ENCODE measurements at places on chromosomes 6 and 20.
A peak's percentile ranks its signal among the peaks of the same experiment; 100 is the strongest.

DNA sequence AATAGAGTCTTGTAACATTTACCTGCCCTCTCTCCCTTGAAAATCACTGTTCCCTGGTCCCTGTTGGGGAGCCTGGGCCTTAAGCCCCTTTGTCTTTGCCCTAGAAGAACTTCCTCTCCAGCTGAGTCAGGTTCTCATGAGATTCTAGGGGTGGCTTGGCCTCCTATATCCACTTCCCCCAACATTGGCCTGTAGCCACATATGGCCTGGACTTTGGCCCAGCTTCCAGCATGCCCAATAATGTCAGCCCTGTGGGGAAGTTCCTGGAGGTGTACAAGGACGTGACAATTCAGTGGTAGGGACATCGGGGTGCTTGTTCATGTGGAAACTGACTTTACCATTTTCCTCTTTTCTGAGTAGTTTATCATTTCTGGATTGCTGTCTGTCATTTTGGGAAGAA is 17.2 kb upstream of the MAS1L start:
- DNase-seq = no peak

- no peak for DNase-seq
Measured at GRCh38 chr6:111602481-111603011, 3.1 kb downstream of the TRAF3IP2 start.

GRCh38 chr20:17227669-17228623 is 1.1 kb downstream of the PCSK2 start:
- DNase-seq = no peak

GRCh38 chr6:108253241-108253640 is 7.6 kb downstream of the SNX3 start:
- DNase-seq = no peak

- DNase-seq = peak; percentile 92
Measured at GRCh38 chr6:137904822-137905617, 38.0 kb downstream of the TNFAIP3 start.

- no peak for DNase-seq
Measured at GRCh38 chr6:25181923-25182322, 97.3 kb upstream of the CARMIL1 start.

DNA sequence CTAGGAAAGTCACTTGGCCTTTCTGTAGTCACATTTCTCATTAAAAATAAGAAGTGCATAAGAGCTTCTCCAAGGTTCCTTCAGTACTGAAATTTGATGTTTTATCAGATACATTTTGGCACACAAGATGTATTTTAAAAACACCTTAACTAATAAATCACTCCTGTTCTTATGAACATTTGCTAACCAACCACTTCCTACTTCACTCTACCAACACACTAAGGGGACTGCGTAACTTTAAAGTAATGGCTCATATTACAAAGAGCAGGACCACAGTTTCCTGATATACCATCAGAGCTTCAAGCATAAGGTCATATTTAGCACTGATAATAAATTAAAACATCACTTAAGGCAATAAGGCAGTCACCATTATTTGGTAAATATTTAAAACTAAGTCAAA is 104.4 kb downstream of the RALGAPA2 start:
- DNase-seq = no peak

GRCh38 chr20:19288061-19288460 is 75.6 kb downstream of the SLC24A3 start:
- DNase-seq = no peak

GRCh38 chr20:35711588-35712209 is 12.5 kb downstream of the ROMO1 start:
- DNase-seq = peak; percentile 54

DNA sequence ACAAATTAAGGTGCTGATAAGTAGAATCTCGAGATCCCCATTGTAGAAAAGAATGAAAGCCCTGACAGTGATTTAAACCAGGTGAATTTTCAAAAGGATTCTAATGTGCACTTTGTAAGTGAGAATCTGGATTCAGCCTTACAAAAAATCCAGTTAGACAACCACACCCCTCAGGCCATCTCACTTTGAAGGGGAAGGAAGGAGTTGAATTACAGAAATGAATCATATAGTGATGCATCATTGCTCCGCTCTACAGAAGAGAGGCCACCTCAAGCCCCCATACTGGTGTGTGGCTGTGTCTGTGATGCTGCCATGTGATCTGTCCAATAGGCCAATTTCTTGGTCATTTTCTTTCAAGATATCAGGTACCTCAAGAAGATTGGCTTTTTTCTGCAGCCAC is 85.5 kb upstream of the NT5E start:
- peak; percentile 11 for DNase-seq

GRCh38 chr6:169341065-169341464 is 87.4 kb upstream of the THBS2 start:
- no peak for DNase-seq

DNA sequence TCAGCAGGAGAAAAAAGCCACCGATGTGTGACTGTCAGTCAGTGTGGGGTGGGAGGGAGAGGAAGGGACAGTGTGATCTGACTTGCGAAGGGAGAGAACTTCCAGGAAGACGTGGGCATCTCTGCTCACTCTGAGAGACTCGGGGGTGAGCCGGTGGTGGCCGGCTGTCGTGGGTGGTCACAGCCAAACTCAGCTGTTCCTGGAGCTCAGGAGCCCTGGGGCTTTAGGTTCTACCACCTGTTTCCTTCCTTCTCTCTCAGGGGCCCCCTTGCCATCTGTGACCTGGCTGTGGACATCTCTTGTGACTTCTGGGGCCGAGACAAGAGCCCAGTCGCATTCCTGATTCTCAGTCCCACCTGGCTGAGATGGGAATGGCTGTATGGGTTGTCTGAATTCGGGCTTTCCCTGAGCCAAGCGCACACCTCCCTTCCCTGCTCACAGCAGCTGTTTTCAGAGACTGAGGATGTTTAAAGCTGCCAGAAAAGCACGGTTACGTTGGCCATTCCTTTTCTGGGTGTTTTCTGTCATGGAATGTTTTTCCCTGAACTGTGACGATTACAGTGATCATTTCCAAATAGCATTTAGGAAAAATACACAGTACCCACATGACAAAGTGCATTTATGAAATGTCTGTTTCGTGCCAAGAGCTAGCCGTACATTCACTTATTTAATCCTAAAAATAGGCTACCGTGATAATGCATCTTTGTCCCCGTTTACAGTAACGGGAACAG is 36.5 kb downstream of the SYNJ2 start:
- no peak for DNase-seq

GRCh38 chr6:151546941-151547659 is 53.3 kb downstream of the CCDC170 start:
- no peak for DNase-seq

DNA sequence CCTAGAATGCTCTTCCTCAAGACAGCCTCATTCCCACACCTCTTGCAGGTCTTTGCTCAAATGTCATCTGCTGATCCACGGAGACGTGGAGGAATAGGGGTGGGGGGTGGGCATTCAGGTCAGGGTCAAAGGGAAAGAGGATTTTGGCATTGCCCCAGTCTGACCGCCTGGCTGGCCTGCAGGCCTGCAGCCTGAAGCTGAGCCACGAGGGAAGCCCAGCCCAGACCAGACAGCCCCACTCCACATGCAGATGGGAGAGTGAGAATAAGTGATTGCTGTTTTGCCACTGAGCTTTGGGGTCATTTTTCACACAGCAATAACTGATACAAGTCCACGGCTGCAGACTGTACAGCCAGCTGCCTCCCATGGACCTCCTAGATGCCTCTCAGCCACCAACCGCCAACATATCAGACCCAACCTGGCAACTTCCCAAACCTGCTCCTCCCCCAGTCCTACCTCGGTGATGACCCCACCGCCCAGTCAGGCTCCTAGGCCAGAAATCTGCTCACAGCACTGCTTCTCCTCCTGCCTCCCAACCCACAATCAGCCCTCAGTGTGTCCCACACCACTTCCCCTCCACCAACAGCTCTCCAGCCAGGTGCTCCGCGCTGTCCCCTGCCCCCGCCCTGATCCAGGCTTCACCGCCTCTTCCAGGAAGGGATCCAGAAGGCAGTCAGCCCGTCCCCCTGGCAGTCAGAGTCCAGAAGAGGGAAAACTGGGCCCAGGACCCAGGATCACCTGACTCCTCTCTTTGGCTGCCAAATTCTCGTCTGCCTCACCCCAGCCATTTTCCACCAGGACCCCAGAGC is 14.0 kb downstream of the KIAA1755 start:
- DNase-seq = no peak

- DNase-seq = no peak
Measured at GRCh38 chr20:2230726-2231488, 64.9 kb upstream of the TGM3 start.

DNA sequence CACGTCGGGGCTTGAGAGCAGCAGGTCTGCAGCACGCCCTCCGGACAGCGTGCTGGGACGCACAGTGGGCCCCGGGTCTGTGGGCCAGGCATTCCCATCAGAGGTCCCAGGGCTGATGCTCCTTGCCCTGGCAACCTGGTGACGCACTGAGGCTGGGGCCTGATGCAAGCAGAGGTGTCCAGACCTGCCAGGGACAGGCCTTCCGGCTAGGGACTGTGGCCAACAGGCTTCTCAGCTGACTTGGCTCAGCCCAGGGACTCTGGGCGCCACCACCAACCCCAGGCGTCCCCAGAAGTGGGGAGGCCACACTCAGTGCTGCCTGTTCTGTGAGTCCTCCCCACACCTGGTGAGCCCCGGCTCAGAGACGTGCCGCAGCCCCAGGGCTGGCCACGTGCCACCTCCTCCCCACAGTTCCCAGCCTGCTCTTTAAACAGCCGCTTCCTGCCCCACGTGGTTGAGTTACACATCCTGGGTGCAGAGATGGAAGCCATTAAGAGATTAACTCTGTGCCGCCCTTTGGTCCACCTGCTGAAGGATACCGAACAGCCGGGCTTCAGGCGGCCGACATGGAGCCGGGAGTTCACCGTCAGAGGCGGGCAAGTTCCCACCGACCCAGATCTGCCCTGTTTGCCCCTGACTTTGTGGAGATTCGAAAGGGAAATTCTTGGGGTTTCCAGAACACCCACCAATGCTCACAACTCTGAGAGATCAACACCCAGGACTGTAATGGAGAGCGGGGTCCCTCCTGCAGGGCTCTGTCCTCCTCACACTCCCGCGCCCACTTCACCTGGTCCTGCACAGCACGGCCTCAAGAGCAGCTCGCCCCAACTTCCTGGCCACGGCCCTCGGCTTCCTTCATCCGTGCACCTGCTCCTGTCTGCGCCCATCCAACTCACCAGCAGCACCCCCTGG is 37.6 kb upstream of the ZBP1 start:
- DNase-seq = peak; percentile 13

GRCh38 chr20:51591871-51592270 is 49.4 kb upstream of the NFATC2 start:
- DNase-seq = no peak

DNA sequence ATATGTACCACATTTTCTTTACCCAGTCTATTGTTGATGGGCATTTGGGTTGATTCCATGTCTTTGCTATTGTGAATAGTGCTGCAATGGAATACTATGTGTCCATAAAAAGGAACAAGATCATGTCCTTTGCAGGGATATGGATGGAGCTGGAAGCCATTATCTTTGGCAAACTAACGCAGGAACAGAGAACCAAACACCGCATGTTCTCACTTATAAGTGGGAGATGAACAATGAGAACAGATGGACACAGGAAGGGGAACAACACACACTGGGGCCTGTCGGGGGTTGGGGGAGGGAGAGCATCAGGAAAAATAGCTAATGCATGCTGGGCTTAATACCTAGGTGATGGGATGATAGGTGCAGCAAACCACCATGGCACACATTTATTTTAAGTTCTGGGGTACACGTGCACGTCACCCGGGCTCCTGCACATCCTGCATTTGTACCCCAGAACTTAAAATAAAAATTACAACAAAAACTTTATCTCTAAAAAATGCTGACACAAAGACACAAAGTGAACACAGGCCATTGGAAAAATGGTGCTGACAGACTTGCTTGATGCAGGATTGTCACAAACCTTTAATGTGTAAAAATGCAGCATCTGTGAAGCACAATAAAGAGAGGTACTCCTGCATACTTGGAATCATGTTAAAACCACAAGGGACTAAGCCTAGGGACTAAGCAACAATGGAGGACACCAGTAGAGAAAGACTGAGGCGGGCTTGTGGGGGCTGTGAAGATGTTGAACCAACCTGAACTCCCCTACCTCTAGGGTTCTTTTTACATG is 48.8 kb downstream of the BCAS1 start:
- no peak for DNase-seq

- no peak for DNase-seq
Measured at GRCh38 chr6:17031961-17032360, 69.9 kb upstream of the STMND1 start.

DNA sequence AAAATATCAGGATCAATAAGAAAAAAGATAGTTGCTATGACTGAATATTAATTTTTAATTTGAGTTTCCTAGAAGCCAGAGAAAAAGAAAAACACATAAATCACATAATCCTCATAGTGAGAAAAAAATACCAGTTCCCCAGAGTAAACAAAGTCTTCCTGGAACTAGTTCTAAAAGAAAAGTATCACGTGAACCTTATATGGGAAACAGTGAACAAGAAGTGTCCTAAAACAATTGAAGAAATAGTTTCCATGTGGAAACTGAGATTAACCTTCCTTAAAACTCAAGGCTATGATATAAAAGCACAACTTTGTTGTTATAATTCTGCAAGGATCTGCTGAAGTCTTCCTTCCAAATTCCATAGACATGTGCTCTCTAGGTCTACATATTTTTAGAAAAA is 50.6 kb downstream of the RCAN2 start:
- no peak for DNase-seq

DNA sequence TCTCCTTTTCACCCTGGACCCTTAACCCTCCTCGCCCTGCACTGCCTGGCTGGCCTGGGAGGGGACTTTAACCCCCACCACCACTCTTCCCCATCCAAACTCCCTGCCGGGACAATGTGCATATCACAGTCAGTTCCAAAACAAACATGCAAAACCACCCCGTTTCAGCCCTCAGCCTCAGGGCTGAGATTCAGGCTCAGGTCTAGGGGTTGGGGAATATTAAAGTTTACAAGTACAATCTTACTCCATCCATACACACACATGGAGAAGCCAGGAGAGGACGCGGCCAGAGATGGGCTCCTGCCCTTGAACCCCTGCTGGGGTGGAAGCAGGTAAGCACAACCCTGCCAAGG is 534 bp downstream of the KIAA1755 start:
- DNase-seq = no peak

DNA sequence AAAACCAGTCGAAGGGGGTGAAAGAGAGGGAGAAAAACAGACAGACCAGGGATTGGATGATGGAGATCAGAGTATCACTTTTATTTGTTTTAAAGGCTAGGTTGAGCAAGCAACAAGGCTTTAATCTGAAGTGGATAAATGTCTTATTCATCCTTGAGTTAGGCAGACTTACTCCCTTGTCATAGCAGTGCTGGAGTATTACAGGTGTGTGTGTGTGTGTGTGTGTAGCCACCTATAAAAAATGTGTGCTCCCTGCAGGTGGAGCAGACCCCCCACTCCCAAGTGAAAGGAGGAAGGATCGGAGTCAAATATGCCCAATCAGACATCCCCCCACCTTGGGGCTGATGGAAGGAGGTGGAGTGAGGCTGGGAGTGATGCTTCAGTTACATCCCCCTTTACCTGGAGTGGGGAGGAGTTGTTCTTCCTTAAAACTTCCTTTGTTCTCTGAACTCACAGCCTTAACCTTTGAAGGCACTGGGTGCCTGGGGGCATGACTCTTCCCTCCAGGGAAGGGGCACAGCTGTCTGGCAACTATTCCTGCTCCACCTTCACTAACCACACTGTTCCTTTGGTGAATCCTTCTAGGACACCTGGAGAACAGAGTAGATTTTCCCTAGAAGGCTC is 27.3 kb downstream of the PTK7 start:
- no peak for DNase-seq

- DNase-seq = no peak
Measured at GRCh38 chr6:90399970-90400369, 103.3 kb upstream of the BACH2 start.

All from activated CD4-positive, alpha-beta T cell treated with anti-CD3 and anti-CD28 coated beads, Interleukin-2, Interleukin-6, amounts not matched to agents 100 ng/mL and 50 ng/mL, durations not matched to agents 16 hours and 8 hours (primary cell).